Naive B cell (primary cell): ENCODE measurements at places on chromosomes 7 and 10. TPM values are rescaled to one million over a fixed set of nuclear protein-coding genes. Genes with fewer than 3 reads are reported as not detected.

HTRA1 gene
- polyA plus RNA-seq, result not detected

NOD1 gene
- 16.8 TPM for polyA plus RNA-seq

CH25H gene
- polyA plus RNA-seq, result 1.1 TPM

ADK gene
- polyA plus RNA-seq, result 275 TPM

LRGUK gene
- polyA plus RNA-seq, result not detected

PNLIPRP3 gene
- polyA plus RNA-seq, result not detected

PRKAR2B gene
- polyA plus RNA-seq, result 1.1 TPM

CRHR2 gene
- not detected for polyA plus RNA-seq

DNA sequence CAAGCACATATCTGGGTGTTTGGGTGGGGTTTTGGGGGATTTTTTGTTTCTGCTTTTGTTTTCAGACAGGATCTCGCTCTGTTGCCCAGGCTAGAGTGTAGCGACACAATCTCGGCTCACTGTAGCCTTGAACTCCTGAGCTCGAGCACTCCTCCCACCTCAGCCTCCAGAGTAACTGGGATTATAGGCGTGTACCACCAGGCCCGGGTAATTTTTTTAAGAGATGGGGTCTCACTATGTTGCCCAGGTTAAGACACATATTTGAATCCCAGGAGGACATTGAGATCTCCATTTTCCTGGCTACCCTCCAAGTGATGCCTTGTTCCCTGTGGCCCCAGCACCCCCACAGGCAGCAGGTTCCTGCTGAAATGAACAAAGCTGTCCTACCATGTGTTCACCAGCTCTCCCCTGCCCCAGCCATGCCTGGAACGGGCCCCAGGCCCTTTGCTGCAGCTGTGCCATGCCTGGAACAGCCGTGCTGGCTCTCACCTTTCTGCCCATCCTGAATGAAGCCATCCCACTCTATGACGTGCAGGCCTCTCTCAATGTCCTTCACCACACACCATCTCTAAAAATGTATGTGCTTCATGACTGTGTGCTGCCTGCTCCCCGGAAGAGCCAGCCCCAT, 55.0 kb upstream of the DNAAF5 start:
- no peaks in the 10 kb centered on the region for H3K27me3 ChIP-seq
- no peak for DNase-seq
- peaks cover 2% of the 10 kb centered on the region for H3K4me1 ChIP-seq
- peak overlapping the region; percentile 70 for H3K27ac ChIP-seq

DNA sequence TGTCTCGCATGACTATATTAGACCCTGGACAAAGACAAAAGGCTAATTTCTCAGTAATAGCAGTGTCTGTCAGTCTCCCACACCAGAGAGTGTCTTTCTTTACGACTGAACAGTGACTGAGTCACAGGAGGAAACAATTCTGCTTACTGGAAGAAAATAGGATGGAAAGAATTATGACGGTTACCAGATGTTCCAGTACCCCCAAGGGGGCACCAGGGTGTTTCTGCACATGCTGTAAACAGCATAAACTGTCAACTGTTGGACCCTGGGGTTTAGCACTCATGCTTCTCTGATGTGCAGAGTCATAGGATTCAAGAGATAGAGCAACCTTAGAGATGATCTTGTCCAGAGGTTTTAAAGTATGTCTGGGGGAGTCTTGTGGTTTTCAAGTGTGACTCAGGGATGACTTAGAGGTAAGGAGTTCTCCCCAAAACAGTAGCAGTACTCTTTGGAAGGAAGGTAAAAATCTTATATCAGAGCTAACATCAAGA, 291.7 kb downstream of the THSD7A start:
- peaks cover 3% of the 10 kb centered on the region for H3K4me1 ChIP-seq

- no peaks in the 10 kb centered on the region for H3K36me3 ChIP-seq
- H3K27me3 ChIP-seq, result no peaks in the 10 kb centered on the region
- H3K27ac ChIP-seq, result no peak overlapping the region
- H3K4me1 ChIP-seq, result peaks cover 8% of the 10 kb centered on the region
- DNase-seq, result no peak
Measured at GRCh38 chr7:16839646-16840045, 34.8 kb upstream of the AGR2 start.

DNA sequence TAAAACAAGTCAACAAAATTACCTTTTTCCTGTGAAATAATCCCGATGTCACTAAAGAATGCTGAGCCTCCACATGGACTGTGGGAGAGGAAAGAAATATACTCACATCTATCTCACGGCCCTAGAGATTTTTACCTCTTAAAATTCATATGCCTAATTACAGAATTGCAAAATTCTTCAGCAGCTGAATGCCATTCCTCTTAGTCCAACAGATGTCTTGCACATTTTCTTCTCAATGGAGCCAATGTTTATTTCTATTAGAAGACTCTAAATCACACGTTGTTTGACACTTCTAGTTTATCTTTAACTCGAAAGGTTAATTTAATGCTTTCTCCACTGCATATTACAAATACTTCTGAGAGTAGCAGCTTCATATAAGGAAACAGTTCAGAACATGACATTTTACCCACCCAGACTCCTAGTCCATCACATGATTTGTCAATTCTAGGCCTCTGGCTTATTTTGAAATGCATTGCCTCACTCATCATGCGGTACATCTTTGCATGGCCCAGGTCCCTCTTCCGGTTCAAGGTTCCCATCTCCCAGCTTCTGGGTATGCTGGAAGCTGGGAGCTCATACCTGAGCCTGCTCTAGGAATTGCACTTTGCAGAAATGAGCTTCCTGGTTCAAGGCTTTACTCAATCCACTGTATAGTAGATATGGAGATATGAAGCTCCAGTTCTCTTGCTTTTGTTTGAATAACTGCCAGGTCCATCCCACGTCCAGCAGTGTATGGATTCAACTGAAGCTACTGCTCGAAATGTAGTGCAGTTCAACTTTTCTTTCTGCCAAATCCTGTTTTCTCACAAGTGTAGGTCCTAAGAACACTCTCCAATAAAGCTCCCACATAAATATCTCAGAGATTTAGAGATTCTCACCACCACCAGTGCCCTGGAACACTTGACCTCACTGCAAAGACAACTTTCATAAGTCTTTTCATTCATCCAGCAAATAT, 306.2 kb downstream of the GPR37 start:
- no peaks in the 10 kb centered on the region for H3K36me3 ChIP-seq
- no peak overlapping the region for H3K27ac ChIP-seq
- no peak overlapping the region for H3K4me3 ChIP-seq
- no peak for DNase-seq

DNA sequence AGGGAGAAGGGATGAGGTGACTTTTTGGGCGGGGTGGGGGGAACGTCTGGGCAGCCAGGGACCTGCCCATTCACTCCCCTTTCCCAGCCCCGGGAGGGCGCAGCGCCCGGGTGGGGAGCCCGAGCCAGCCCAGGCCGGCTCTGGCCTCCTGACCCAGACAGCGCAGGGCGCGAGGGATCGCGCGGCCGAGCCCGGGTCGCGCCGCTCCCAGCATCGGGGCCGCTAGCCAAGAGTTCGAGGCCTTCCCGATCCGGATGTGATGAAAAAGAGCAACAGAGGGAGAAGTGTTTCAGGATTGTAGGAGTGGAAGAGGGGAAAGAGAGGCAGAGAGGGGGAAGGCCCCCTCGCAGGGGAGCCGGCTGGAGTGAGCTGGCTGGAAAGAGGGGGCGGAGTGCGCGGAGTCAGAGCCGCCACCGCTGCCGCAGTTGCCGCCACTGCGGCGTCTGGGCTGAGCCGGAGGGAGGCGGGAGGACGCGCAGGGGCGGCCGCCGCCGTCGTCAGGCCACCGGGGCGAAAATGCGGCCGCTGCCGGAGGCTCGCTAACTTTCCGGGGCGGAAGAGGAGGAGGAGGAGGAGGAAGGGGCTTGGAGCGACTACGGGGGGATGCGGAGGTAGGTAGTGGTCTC, at the start of gene MDFIC:
Gene MDFIC, plus strand, starts transcription at position 69 of the 626 bp plus-strand sequence. CDS start 940 bp downstream, outside the sequence.
- H3K27ac ChIP-seq, result peak within 1 kb of the TSS; percentile 53
- no peaks in the 10 kb centered on the region for H3K27me3 ChIP-seq
- H3K4me1 ChIP-seq, result peaks cover 22% of the 10 kb centered on the region
- H3K4me3 ChIP-seq, result peak within 1 kb of the TSS; percentile 95
- DNase-seq, result peak; percentile 54

DNA sequence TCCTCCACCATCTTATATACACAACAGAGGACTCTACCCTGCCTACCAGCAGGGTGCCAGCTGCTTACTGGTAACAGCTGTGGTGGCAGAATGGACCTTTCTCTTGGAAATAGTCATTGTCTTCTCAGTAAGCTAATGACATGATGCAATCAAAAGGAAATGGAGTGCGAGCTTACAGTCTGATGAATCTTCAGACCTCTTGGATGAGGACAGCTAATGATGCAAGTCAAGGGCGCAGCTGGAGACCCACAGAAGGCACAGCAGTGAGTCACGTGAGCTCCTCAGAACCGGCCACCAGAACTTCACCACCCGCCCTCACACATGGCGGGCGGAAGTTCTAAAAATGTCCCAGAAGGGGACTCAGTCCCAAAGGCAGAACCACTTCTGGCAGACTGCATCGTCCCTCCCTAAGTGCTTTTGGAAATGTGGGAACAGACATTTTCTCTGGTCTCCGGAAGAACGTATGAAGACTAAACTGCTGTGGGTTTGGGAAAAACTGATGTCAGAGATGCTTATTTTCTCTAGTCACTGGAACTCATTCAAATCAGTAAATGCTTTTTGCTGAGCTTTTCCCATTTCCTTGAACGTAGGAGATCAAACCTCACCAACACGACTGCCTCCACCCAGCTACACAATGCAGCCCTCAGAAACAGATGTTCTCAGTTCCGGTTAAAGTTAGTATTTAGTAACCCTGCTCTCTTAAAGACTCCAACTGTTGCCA, 96.4 kb downstream of the FAS start:
- H3K36me3 ChIP-seq, result no peaks in the 10 kb centered on the region
- H3K27me3 ChIP-seq, result no peaks in the 10 kb centered on the region
- no peaks in the 10 kb centered on the region for H3K4me1 ChIP-seq
- H3K4me3 ChIP-seq, result no peak overlapping the region
- DNase-seq, result no peak

DNA sequence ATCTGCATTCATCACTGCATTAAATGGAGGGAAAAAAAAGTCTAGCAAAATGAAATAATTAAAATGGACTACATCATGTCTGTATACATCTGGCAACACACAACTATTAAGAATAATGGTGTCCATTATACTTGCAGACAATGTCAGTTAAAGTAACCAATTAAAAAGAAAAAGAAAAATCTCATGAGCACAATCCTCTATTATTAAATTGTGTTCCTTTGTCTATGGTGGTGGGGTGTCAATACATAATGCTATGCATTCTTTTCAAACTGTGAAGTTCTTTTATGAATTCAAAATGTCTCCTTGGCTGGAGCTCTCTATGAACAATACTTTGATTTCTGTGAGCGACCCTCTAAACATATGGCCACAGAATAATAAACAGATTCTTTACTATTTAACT, 63.5 kb downstream of the NRP1 start:
- no peaks in the 10 kb centered on the region for H3K4me1 ChIP-seq
- no peaks in the 10 kb centered on the region for H3K36me3 ChIP-seq
- no peak for DNase-seq
- H3K27ac ChIP-seq, result no peak overlapping the region
- no peak overlapping the region for H3K4me3 ChIP-seq
- H3K27me3 ChIP-seq, result no peaks in the 10 kb centered on the region

DNA sequence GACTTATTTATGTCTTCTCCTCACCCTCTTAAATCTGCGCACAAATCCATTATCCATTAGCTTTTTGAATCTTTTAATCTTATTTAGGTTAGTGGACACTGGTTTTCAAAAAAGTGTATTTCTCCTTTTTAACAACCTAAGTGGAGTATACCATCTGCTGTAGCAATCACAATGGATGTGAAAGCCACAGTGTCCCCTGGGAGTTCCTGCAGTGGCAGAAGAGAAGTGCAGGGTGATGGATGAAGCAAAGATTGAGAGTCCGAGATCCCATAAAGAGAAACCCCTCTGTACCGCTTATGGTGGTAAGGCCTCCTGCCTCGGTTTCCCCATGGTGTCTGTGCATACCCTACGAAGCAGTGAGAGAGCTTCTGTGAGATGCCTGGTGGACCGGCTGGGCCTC, 236.4 kb downstream of the COBL start:
- no peak overlapping the region for H3K4me3 ChIP-seq
- H3K27me3 ChIP-seq, result no peaks in the 10 kb centered on the region
- DNase-seq, result no peak

DNA sequence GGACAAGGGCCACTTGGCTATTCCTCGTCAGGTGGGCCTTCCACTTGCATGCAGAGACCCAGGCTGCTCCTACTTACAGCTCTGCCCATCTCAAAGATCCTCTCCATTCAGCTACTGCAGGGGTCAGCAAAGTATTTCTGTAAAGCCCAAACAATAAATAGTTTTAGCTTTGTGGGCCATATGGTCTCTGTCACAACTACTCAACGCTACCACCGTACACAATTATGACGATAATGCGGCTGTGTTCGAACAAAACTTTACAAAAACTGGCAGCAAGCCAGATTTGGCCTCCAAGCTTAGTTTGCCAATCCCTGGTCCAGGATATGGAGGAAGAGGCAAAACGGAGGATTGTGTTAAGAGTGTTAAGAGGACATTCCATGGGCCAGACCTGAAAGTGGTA, 12.8 kb downstream of the RAB11FIP2 start:
- no peak for DNase-seq
- peaks cover 6% of the 10 kb centered on the region for H3K4me1 ChIP-seq
- no peaks in the 10 kb centered on the region for H3K27me3 ChIP-seq
- no peak overlapping the region for H3K4me3 ChIP-seq
- peaks cover 2% of the 10 kb centered on the region for H3K36me3 ChIP-seq

DNA sequence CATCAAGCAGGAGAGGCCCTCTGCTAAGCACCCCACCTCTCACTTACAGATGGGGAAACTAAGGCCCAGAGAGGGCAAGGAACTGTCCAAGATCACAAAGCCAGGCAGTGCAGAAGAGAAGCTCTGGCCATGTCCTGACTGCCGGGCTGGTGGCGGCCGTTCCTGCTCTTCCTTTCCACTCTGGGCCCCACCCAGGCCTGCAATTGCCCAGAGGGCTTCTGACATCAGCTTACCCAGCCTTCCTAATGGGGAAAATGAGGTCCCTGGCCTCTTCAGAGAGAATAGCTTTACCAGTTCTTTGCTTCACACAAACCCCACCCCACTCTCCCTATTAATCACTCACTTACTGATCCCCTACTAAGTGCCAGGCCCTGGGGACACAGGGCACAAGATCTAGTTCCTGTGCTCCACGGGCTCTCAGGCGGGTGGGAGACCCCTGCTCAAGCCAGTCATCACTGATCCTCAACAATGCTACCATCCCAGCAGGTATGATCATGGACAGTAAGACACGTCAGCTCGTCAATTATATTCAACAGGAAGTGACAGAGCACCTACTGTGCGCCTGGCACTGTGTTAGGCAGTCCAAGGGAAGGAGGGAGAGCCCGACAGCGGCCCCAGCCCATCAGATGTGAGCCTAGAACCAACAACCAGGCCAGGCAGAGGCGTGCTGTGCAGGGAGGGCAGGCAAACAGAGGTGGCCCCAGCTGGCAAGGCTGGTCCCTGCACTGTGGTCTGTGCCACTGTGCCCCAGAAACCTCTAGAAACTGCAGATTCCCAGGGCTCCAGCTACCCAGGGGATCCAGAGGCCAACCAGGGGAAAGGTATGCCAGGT, 26.4 kb upstream of the FRAT2 start:
- H3K27me3 ChIP-seq, result no peaks in the 10 kb centered on the region
- H3K36me3 ChIP-seq, result peaks cover 27% of the 10 kb centered on the region
- DNase-seq, result no peak
- H3K4me1 ChIP-seq, result peaks cover 39% of the 10 kb centered on the region
